ENCODE measurements at places on chromosomes 12 and 14.

GRCh38 chr12:96205908-96206307 is 11.7 kb downstream of the ELK3 start:
- DNase-seq, result no peak

DNA sequence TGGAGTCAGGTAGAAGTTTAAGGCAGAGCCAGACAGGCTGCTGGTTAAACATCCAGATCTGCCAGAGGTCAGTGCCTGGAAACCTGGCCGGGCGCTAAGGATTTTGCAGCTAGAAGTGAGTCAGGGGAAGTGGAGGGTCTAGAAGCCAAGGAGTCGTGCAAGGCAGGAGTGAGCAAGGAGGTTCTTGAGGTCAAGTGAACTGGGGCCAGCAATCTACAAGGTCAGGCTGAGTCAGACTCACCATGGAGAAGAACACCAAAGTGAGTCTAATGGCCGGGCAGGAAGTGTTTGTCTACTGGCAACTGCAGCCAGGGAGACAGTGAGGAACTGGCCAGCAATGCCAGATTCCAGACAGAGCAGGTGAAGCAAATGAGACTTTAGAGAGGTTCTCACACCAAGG is 628.2 kb downstream of the ETNK1 start:
- DNase-seq, result no peak

DNA sequence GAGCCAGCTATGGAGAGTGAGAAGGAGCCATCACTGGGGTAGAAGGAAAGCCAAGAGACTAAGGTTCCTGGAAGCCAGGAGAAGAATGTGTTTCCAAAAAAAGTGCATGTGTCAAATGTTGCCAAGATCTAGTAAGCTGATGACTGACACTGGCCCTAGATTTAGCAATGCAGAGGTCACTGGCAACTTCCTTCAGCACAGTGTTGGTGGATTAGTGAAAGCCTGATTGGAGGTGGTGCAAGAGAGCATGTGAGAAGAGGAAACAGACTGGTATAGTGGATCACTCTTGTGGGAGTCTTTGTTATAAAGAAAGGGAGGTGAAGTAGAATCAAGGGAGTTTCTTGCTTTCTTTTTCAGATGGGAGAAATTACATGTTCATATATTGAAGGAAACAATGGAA is 34.1 kb upstream of the CHGA start:
- no peak for DNase-seq

DNA sequence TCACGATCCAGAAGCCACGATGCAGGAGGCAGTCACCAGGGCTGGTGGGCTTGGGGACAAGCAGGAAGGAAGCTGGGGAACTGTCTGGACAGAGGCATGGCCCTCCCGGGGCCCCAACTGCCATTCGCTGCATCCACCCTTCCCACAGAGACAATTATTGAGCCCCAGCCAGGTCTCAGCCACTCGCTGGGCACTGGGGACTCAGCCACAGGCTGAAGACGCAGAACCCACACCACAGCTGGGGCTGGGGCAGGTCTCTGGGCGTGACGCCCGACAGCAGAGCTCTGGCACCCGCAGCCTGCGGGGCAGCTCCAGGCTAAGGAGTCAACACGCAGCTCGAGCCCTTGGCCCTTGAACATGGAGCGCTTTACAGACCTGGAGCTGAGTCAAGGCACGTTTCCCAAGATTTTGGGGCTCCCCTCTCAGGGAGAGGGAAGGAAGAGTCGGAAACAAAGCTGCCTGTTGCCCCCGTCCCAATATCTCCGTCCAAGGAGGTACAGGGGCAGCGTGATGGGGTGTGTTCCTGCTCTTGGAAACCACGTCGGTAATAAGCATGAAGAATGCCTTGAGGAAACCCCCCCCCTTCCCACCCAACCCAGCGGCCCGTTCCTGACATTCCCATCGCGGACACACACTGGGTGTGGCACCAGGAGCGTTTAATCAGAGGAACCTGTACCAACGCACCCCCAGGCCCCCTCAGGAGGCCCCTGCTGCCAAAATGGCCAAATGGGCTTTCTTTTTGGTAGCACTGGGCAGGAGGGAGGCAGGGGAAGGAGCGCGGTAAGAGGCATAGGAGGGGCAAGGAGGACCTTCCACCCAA is 6.7 kb downstream of the RIMBP2 start:
- no peak for DNase-seq

DNA sequence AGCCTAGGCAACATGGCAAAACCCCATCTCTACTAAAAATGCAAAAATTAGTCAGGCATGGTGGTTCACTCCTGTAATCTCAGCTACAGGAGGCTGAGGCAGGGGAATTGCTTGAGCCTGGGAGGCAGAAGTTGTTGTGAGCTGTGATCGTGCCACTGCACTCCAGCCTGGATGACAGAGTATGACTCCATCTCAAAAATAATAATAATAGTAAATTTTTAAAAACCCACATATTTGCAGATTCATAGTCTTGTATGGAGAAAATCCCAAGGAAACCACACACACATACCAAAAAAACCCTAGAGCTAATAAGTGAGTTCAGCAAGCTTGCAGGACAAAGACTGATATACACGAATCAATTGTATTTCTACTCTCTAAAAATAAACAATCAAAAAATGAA is 19.0 kb upstream of the MTHFD1 start:
- DNase-seq, result no peak

- DNase-seq, result no peak
Measured at GRCh38 chr14:86104691-86105265, 574.8 kb downstream of the FLRT2 start.

DNA sequence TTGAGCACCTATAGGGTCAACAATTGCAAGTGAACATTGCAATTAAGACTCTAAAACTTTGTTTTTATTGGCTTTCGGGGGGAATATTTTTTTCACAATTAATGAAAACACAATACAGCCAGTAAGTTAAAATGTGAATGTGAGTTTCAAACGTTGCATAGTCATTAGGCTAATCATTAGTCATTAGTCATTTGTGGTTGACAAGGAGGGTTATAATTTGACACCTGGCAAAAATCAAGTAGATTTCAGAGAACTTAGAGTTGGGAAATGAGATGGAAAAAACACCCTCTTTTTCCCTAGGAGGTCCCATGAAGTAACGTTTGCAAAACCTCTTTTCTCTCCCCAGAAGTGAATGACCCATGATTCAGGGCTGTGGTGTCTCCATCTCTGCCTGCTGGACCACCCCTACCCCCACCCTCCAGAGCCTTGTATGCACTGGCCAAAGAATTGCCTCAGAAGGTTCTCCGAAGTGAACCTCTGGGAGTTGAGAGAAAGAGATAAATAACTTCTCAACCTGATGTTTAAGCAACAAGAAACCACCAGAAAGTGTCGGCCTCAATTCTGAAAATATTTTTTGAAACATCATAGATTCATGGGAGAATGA is 196.3 kb downstream of the PAX9 start:
- no peak for DNase-seq

GRCh38 chr14:68680541-68681051 is 112.3 kb downstream of the ZFP36L1 start:
- no peak for DNase-seq

- no peak for DNase-seq
Measured at GRCh38 chr12:1766110-1766509, 54.3 kb upstream of the LRTM2 start.

- DNase-seq, result no peak
Measured at GRCh38 chr12:114555451-114555850, 128.5 kb downstream of the TBX3 start.

DNA sequence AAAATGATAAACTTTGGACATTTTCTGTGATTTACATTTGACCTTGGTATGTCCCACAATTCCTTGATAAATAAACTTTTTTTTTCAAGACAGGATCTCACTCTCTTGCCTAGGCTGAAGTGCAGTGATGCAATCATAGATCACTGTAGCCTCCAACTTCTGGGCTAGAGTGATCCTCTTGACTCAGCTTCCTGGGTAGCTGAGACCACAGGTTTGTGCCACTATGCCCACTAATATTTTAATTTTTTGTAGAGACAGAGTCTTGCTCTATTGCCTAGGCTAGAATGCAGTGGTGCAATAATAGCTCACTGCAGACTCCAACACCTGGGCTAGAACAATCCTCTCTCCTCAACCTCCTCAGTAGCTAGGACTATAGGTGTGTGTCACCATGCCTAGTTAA is 79.1 kb upstream of the PTGDR start:
- no peak for DNase-seq

DNA sequence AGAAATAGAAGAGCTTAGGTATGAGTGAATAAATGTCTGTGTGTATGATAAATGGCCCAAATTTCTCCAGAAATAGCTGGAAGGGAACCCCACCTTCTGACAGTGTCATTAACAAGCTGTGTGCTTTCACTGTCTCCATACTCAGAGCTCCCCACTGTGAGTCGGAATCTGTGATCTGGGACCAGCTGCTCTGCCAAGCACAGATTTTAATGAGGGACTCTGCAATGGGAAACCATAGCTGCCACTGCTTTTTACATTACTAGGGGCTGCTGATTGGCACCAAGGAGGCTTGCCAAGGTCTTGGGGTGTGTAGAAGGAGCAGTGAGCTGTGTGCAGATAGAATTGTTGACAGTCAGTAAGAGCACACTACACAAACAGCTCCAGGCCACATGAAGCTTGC is 244.2 kb upstream of the CCDC196 start:
- DNase-seq, result no peak

DNA sequence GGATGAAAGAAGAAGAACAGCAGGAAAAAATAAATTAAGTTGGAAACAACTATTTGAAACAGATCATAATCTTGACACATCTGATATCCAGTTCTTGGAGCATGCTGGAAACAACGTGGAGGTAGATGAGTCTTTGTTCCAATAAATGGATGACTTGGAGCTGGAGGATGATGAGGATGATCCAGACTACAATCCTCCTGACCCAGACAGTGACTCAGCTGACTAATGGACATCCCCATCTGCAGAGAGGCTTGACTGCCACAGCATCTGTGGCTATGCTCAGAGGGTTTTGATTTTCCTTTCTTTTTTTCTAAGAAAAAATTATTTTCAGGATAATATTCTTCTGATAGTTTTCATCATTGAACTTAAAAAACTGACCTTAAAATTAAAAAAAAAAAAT is 6.2 kb upstream of the ZDHHC17 start:
- no peak for DNase-seq

DNA sequence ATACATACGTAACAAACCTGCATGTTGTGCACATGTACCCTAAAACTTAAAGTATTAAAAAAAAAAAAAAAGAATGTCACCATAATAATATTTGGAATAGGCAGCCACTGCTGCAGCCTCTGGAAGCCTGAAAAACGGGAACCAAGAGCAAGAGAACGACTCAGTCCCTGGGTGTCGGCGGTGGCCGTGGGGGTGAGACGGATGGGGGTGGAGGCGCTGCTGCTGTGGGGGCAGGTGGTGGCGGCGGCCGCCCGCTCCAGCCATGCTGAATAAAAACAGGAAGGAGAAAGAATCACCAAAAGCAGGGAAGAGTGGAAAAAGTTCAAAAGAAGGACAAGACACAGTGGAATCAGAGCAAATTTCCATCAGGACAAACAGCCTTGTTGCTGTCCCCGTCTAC is 46.9 kb downstream of the ZFYVE21 start:
- DNase-seq, result no peak

DNA sequence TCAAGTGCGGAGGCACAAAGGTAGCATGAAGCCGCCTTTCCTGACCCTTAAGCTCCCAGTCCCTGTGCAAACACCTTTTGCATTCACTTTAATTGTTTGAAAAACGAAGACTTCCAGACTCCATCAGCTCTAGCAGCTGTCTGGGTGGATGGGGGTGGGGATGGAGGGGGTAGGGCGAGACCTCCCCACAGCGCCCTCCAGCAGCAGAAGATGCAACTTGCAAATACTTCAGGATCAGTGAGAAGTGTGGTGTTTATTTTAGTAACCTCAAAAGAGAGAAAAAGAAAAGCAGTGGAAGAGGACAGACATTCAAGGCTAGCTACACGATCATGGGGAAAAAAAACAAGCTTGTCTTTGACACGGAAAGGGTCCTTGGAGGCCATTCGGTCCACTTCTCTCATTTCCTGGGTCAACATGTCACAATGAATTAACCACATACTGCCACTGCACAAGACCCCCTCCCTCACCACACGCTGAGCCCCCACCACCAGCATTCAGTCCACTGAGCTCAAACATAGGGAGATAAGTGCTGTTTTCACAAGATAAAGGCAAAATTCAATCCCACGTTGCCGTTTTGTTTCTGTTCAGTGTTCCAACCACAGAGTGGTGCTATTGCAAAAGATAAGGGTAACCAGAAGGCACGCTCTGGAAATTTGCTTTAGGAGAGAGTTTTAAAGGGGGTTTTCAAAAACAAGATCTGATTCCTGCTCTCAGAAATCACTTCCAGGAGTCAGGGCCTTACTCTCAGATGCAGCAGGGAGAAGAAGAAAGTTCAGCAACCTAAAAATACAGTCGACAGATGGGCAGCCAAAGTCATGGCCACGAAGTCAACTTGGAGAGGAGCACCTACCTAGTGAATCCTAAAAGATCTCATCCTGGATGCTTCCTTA is 3.3 kb upstream of the NTF3 start:
- DNase-seq, result no peak

DNA sequence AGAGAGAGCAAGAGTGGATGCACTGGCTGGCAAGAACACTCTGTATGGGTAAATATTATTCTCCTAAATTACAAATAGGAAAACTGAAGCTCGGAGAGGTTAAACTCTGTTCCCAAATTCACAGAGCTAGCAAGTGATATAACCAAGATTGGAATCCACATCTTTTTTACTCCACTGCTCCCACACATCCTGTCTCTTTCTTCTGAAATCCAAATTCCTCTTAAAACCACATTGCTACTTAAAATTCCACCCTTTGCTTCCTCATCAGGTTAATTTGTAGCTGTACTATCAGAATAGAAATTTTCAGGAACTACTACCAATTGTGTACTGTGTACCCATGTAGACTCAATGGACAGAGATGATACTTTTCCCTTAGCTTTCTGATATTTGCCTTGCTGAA is 74.4 kb downstream of the ARMH4 start:
- DNase-seq, result no peak

DNA sequence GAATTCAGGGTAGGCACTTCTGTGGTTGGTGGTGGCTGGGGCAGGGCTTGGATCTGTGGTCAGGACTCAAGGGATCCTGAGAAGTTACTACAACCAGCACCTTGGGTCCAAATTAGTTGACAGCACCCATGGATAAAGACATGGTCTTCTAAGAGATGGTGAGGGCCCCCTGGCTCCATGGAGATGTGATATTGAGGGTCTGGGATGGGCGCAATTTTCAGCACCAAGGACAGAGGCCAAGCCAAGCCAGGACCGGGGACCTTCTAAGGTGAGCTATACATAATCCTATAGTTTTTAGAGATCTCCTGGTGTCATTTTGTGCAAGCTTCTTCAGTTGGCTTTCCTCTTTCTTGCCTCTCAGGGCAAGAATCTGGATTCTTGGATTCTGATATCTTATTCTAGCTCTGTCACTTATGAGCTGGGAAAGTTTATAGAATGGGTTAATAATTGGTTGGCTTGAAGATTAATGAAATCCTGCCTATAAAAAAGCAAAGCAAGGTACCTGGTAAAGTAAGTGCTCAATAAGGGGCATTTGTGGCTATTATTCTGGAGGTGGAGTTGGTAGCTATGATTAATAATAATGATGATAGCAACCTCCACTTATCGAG is 130.1 kb upstream of the LHX5 start:
- no peak for DNase-seq

GRCh38 chr12:64666054-64666914 is 56.0 kb downstream of the RASSF3 start:
- DNase-seq, result no peak

- no peak for DNase-seq
Measured at GRCh38 chr12:122201381-122201780, 2.1 kb upstream of the B3GNT4 start.

GRCh38 chr12:122516544-122517361 is 10.0 kb downstream of the RSRC2 start:
- no peak for DNase-seq

Measured in stimulated activated CD4-positive, alpha-beta T cell treated with anti-CD3 and anti-CD28 coated beads, TNF-alpha, amount 100 ng/mL, for 48 hours (primary cell).